ENCODE measurements at places on chromosomes 2 and 18.

GRCh38 chr2:24362253-24362652 lies 1.9 kb upstream of the ITSN2 start:
- no peak for DNase-seq

GRCh38 chr2:229719926-229720647 lies 5.7 kb upstream of the DNER start:
- DNase-seq = no peak

DNA sequence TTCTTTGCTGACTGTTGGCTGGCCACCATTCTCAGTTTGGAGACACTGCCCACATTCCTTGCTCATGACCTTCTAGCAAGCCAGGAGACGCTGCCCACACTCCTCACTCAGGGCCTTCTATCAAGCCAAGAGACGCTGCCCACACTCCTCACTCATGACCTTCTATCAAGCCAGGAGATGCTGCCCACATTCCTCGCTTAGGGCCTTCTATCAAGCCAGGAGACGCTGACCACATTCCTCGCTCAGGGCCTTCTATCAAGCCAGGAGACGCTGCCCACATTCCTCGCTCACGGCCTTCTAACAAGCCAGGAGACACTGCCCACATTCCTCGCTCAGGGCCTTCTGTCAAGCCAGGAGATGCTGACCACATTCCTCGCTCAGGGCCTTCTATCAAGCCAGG lies 131.3 kb upstream of the CBLN2 start:
- no peak for DNase-seq

DNA sequence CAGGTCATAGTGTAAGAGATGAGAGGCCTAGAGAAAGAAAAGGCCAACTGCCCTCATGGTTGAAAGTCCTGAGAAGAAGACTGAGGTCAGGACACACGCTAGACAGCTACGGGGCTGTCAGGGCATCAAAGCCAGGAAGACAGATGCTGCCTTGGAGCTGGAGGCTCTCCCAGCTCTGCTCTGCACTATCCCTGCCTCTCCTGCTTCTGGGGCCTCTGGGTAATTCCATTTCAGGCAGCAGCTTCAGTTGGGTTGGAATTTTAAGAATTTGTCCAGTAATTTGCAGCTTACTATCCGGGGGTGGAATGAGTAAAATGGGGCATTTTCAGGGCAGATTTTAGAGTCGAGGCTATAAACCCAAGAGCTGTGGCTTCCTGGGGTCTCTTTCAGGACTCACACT lies 76.2 kb upstream of the CTAGE1 start:
- peak; percentile 70 for DNase-seq

GRCh38 chr18:62898359-62898758 lies 183.0 kb downstream of the PHLPP1 start:
- no peak for DNase-seq

DNA sequence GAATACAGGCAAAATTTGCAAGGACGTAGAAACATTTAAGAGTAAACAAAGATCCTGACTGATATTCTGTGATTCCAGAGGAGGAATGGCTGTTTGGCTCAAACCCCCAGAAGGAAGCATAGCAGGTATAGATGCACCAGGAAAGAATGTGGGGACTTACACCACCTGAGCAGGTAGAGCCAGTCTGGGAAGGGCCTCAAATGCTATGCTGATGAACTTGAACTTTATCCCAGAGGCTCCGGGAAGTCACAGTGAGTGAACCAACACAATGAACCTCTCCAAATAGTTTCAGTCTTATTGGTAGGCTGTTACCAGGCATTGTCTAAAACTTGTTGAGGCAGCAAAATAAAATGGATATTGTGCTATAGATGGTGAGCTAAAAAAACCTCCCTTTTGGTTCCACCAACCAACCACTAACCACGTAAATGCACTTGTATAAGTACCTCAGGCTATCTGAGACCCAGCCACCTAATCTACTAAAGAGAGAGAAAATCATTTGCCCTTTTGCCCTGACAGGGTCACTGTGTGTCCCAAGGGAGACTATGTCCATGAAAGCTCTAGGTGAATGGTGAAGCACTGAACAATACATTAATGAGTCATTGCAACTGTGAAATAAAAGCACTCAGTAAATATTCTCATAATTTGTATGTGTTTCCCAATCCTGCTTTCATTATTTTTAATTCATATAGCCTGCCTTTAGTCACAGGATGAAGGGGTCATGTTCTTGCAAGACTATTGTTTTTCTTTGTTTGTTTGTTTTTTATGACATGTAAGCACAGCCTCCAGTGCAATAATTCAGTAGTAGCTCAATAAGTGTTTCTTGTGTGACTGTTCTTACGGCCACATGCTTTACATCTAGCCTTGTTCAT lies 911.6 kb downstream of the EPHA4 start:
- DNase-seq = no peak

- no peak for DNase-seq
These were observed 18.8 kb downstream of the ZEB2 start for GRCh38 chr2:144501118-144501517.

DNA sequence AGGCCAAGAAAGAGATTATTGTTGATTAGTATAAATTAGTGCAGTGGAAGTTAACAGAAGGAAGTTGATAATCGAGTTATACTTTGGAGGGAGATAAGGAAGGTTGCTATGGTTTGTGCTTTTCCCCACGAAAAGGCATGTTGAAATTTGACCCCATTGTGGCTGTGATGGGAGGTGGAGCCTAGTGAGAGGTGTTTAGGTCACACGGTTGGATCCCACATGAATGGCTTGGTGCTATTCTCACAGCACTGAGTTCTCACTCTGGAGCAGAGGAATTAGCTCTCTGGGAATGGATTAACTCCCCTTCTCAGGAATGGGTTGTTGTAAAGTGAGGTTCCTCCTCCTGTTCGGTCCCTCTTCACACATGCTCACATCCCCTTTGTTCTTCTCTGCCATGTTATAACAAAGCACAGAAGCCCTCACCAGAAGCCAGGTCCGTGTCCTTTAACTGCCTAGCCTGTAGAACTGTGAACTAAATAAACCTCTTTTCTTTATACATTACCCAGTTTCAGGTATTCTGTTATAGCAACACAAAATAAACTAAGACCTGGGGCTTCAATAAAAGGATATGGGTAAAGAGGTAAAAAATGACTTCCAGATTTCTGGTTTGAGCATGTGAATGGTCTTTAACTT lies 21.9 kb downstream of the PIGN start:
- DNase-seq = no peak

DNA sequence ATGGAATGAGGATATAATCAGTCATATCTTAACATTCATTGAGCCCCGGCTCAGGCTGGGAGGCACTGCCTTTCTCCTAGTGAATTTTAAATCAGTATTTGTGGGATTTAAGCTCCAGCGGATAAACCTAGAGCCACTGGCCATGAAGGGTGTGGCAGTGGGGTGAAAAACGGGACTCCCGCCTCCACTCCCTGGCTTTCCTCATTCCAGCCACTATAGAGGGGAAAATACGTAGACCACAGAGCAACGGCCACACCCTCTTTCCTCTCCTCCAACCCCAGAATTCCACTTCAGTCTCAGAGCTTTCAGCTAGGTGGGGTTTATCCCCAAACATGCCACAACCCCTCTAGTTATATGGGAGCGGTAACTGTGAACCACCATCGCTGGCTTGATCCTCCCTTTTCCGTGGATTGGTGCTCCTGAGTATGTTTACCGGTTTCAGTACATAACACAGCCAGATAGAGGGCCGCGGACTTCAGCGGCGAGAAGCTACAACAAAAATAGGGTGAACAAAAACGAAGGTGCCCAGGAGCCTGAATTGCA lies 70.6 kb upstream of the ITGB6 start:
- peak; percentile 57 for DNase-seq

DNA sequence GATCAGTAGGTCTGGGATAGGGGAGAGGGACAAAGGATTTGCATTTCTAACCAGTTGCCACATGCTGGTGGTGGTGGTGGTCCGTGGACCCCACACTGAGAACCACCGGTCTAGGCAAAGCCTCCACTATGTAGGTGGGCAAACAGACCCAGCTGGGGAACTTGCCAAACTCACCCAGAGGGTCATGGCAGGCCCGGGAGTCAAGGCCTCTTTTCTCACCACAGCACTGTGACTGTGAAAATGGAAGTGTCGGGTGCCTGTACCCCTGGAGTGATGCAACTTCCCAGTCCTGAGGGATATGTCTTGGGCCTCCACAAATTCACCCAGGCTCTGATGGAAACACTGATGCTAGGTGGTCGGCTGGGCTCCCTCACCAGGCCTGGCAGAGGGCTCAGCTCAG lies 101.2 kb upstream of the SMAD2 start:
- DNase-seq = no peak

DNA sequence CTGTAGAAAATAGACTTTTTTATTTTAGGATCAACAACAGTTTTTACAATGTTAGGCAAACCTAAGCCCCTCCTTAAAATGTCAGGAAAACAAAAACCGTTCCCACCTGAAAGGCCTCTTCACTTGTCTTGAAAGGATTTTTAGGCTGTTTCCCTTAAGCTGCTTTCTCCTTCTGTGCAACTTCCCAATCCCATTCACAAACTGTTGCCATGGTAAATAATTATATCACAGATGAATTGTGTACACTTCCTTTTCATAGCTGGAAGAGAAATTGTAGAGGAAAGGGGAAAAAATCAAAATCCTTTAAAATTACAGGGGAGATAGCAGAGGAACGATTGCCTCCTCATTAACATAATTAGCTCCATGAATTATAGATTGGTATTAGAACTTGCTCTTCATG lies 1488.0 kb upstream of the CELF4 start:
- no peak for DNase-seq

DNA sequence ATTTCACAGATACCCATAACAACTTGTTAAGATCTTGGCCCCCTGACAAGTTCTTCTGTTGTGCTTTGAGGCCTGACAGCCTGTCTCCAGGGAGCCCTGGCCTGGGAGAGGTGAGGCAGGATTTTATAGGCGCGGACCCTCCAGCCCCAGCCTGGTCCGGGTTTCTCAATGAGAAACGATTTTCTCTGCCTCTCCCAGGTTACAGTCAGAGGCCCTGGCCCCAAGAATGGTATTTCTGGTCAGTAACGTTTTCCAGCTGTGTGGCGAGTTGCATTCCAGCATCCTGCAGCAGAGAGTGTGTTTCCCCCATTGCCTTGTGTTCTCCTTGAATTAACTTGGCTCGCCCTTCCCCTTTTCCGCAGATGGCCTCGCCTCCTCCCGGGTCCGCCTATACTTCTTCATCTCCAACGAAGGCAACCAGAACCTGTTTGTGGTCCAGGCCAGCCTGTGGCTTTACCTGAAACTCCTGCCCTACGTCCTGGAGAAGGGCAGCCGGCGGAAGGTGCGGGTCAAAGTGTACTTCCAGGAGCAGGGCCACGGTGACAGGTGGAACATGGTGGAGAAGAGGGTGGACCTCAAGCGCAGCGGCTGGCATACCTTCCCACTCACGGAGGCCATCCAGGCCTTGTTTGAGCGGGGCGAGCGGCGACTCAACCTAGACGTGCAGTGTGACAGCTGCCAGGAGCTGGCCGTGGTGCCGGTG lies 3.0 kb downstream of the INHBB start:
- DNase-seq = peak; percentile 50

DNA sequence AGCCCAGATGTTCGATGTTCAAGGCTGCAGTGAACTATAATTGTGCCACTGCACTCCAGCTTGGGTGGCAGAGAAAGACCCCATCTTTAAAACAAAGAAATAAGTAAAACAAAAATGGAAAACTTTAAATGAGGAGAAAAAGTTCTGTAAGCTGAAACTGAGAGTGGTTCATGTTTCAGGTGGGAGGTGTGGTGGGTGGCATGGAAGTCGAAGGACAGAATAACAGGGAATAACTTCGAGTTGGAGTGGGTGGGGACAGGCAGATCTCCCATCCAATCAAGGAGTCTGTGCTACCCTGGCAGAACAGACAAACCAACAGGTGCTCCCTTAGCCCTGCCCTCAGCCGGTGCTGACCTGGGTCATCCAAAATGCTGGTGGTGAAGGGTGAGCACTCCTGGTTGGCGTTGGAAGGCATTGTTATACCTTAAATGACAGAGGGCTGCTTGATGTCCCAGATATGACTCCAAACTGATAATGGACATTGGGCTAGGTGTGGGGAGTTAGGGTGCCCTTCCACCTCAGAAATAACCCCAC lies 328.4 kb downstream of the DYSF start:
- DNase-seq = no peak

GRCh38 chr2:37262522-37262921 lies 31.1 kb downstream of the NDUFAF7 start:
- DNase-seq = no peak

- no peak for DNase-seq
These were observed 413.6 kb downstream of the TGIF1 start for GRCh38 chr18:3863593-3863992.

DNA sequence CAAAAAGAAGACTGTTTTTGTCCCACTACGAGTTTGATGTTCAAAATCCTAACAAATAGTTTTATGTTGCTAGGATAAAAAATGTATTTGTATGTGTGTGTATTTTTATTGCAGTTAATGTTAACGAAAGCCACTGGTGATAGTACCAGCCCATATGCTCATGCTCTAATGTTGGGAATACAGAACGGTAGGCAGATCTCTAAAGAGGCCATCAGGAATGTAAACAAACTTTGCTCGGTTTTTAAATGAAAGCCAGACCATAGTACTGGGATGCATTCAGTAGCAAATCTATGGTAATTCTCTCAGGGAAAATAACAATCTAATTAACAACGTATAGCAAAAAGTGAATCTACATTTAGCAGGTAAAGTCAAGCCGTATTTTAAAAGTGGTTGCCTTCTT lies 208.1 kb downstream of the NEDD4L start:
- no peak for DNase-seq

GRCh38 chr2:123093199-123093598 lies 931.9 kb upstream of the CNTNAP5 start:
- no peak for DNase-seq

DNA sequence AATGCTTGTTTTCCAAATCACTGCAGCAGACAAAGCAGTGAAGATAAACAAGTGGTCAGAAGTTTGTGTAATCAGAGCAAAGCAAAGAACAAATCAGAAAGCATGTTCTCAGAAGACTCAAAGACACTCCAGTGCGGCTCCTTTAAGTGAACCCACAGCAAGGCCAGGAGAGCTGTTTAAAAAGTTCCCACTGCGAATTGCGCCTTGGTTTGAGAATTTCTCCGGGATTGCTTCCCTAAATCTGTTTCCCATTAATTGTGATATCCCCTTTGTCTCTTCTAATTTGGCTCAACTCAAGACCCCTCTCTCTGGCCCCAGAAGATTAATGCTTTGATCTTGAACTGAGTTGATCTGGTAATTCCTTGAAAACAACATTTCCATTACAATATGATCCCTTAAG lies 122.4 kb upstream of the BCL2L11 start:
- DNase-seq = no peak

DNA sequence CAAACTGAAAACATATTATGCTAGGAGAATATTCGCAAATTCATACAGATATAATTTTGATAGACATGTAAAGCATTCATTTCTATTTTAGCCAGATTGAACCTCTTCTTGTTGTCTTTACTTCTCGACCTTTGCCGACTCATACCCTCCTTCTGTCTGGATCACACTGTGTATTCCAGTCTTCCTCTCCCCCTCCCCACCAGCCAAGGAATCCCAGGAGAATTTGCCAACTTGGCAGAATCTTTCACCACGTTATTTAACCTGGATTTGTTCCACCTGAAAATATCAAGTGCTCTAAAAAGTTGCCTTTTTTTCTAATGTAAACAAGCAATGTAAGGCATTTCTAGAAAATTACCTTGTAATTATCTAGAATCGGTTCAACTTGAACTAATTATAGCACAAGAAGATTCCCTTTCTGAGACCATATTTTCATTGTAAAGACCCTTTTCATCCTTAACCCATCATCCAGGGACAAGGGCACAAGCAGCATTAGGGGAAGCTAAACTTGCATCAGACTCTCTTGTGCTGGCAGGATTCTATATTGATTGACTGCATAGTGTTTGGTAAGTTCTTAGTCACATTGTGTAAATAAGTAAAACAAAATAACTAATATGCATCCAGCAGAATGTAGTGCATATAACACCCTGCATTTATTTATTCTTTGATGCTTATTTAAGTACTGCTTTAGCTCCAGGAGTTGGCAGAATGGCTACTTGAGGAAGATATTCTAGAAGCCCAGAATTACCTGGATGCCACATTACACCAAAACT lies 1328.7 kb upstream of the NXPH2 start:
- DNase-seq = no peak

All from AG08395 (cell line).